ENCODE measurements at places on chromosomes 16 and 17.

DNA sequence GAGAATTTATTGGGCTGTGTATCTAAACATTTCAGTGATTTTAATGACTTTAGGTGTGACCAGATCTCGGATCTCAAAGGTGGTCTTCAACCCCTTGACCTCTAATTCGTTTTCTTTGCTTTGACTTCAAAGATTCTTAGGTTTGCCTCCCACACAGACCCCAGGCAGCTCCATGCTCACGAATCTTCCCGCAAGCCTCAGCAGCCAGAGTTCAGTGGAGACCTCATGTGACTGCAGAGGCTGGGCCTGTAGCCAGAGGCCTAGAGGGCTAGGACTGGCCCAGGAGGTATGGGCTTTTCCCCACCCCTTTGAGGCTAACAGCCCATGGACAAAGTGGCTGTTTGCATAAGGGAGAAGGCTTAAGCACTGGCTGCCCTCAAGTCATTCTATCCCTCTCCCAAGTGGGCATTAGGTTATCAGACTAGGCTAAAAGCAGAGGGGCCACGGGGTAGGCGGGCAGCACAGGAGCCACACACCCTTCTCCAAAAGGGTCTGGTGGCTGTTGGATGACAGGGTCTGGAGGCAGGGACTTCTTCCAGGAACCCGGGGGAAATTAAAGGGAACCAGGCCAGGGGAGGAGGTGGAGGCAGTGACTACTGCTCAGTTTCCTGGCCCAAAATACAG, 3.0 kb downstream of the HIRIP3 start:
- DNase-seq: no peak

DNA sequence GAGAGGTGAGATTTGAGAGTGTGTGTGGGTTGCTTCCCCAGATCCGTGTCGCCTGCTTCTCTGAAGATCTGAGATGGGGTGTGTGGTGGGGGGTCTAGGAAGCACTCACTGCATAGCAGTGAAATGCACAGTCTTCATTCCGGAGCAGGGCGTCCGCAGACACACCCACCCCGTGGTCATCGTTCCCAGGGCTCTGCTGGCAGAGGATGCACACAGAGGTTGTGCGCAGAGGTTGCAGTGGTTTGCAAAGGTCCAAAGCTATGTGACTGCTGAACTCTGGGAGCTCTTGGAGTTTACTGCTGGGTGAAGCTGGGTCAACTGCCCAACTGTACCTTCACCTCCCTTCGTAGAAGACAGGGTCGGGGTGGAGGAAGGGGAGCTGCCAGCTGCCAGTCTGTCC, 135.3 kb downstream of the SNX29 start:
- DNase-seq: no peak

DNA sequence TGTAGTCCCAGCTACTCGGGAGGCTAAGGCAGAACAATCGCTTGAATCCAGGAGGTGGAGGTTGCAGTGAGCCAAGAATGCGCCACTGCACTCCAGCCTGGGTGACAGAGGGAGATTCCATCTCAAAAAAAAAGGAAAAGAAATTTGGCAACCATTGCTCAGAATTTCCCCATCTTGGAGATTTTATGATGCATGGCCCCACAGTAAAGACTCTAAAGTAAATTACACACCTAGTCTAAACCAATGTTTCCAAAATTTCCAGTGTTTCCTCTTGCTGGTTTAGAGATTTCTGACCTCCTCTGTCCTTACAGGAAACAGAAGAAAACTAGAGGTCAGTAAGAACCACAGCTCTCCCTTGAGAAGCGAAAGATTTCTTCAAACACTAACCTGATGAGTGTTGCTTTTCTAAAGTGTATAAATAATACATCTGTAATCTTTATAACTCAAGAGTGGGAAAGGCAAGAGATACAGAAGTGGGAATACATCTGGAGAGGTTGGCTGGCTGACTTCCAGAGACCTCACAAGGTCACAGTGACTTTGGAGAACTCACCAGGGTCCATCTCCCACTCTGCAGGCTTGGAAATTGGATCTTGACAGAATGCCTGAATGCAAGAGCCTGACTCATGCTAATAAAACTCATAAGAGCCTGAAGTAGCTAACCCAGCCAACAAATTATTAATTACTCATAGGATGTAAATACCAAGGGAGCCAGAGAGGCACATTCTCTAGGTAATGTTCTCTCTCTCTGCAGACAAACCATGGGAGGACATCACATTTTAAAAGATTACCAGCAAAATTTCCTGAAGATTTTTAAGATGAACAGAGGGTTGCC, 8.8 kb downstream of the ADAT1 start:
- DNase-seq: no peak

- peak; percentile 49 for DNase-seq
Observed at GRCh38 chr17:13420878-13421277, 180.9 kb downstream of the HS3ST3A1 start.

DNA sequence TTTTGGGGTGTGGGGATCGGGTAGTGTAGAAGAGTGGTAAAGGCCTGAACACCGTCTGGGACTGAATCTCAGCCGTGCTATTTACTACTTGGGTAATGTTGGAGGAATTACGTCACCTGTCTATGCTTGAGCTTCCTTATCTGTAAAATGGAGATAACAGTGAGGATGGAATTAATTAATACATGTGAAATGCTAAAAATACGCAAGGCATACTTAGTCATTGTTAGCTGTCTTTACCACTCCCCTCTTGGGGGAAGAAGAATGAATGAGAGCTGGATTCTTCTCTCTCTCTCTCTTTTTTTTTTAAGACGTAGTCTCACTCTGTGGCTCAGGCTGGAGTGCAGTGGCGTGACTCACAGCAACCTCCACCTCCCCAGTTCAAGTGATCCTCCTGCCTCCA, 41.1 kb upstream of the TANGO6 start:
- no peak for DNase-seq

DNA sequence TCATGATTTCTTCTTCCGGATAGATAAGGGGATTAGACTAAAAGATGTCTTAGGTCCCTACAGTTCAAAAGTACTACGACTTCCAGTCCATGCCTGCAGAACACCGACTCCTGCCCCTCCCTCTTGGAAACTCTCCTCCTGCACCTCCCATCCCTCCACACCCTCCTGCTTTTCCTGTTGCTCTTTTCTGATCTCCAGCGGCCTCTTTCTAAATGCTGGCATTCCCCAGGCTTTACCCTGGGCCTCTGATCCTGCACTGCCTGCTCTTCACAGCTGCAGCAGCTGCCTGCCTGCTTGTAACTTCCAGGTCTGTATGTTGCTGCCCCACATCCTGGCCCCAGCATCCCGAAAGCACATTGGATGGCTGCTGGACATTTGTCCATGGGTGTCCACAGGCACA, 154.2 kb downstream of the KCNJ12 start:
- no peak for DNase-seq

DNA sequence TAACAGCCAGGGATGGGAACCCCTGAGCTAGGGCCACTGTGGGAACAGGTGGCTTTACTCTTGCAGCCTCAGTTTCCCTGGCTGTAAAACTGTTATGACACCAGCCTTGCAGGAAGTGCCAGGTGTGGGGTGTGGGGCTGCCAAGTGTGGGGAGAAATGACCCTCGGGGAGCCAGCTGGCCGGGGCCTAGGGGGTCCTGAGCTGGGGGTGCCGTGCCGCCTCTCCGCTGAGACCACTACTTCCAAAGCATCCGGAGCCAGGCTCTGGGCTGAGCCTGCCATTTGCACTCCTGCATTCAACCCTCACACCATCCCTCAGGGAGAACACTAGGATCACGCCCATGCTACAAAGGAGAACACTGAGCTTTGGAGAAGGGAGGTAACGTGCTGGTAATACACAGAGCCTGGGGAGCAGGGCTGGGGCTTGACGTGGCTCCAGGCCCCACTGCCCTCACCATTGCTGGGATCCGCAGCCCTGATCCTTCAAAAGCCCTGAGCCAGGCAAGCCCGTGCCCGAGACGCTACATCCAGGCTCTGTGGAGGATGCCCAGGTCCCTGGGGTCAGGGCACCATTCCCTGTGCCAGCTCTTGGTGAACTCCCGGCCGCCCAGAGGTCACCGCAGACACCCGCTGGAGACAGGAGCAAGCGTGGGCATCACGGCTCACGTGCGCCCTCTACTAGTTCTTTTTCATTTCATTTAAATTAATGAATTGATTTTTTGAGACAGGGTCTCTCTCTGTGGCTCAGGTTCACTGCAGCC, 28.8 kb upstream of the GINS2 start:
- DNase-seq: peak; percentile 18

DNA sequence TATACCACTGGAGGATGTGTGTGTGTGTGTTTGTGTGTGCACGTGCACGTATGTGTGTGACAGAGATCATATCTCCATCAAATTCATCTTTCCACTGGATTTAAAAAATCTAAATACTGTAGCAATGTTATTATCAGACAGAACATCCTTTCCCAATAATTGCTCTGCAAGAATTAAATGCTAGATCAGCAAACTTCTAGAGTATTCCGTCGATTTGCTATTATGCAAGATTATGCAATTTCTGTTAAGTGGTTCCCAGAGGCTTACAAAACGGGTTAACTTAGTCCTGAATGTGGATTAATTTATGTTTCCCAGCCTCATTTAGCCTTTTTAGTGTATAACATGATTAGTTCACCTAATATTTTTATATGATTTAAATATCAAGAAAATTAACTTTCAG, 44.5 kb upstream of the CNTNAP4 start:
- no peak for DNase-seq

DNA sequence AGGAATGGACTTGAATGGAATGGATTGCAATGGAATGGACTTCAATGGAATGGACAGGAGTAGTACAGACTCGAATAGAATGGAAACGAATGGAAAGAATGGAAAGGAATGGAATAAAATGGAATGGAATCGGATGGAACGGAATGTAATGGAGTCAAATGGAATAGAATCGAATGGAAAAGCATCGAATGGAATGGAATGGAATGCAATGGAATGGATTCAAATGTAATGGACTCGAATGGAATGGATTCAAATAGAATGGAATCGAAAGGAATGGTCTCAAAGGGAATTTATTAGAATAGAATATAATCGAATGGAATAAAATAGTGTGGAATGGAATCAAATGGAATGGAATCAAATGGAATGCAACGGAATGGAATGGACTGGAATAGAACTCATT, 484.9 kb upstream of the WSB1 start:
- no peak for DNase-seq

DNA sequence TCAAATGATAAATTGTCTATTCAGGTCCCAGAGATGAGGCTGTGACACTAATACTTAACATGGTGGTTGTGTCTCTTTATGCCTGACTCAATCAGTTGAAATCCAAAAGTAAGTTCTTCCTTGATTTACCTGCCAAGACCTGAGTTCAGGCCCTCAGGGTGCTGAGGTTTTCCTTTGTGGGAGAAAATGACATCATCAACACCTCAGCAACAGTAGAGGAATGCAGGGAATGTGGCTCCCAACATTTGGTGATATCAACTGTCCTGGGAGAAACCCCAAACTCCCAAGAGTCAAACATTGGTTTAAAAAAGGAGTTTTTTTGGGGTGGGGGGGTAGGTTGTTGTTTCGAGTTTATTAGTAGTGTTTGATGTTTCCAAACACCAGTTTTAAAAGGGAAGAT, 14.7 kb downstream of the RNF43 start:
- DNase-seq: no peak

GRCh38 chr16:67039260-67040020, 10.5 kb downstream of the CBFB start:
- no peak for DNase-seq

- no peak for DNase-seq
Observed at GRCh38 chr17:76076146-76076764, 1.7 kb downstream of the GALR2 start.

GRCh38 chr17:76561332-76561731, 21.5 kb downstream of the PRCD start:
- DNase-seq: no peak

DNA sequence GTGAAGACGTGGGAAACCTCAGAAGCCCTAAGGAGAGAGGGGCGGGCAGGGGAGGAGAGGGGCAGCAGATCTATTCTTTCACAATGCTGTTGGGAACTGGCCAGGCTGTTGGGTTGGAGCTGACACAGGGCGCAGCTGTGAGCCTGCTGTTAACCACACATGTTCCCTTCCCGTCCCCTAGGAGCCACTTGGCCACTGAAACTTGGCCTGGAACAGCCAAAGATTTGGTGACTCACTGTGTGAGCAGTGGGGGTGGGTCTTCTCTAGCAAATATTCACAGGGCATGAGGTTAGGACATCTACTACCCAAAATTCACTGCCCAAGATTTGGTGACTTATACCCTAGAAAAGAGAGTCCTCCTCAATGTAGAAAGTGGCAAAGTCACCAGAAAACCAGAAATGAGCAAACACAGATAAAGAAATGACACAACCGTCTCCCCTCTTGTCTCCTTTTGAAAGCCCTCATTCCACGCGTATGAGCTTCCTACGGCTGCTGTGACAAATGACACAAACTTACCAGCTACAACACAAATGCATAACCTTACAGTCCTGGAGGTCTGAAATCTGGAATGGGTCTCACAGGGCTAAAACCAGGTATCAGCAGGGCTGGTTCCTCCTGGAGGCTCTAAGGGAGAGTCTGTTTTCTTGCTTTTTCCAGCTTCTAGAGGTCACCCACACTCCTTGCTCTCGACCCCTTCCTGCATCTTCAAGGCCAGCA, 6.3 kb downstream of the TBC1D16 start:
- no peak for DNase-seq

GRCh38 chr17:27236717-27237315, 57.1 kb upstream of the WSB1 start:
- peak; percentile 42 for DNase-seq

DNA sequence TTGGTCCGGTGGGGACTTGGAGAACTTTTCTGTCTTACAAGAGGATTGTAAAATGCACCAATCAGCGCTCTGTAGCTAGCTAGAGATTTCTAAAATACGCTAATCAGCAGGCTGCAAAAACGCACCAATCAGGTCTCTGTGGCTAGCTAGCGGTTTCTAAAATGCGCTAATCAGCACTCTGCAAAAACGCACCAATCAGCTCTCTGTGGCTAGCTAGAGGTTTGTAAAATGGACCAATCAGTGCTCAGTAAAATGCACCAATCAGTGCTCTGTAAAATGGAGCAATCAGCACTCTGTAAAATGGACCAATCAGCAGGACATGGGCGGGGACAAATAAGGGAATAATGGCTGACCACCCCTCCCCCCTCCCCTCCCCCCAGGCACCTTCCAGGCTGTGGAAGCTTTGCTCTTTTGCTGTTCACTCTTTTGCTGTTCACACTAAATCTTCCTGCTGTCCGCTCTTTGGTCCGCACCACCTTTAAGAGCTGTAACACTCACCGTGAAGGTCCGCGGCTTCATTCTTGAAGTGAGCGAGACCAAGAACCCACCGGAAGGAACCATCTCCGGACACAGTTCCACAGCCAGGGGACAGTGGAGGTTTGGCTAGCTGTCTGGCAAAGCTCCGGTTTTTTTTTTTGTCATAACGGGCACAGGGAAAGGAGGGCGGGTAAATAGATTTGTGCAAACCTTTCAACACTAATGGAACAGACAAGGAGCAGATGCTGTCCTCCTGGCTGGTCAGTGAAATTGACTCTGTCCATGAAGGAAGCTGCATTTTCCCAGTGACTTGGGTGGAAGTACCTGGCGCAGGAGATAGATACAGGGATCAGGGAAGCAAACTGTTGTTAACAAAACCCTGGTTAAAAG, 8.3 kb downstream of the PITPNC1 start:
- DNase-seq: no peak

DNA sequence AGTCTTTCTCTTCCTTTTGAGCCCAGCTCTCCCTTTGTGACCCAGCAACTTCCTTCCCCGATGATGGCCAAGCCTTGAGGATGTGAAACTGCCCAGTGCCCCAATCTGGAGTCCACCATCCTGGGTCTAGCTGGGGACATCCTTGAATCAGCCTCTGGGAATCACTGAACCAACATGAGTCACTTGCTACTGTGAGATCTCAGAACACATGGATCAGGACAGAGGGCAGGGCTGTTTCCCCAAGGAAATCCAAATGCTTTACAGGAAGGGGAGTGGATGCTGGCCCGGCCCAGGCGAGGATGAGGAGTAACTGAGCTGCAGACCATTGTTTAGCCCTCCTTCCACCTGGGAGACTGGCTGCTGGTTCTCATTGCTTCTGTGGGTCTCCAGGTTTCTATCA, 547.6 kb downstream of the WWOX start:
- no peak for DNase-seq

Data from AG09319 (cell line).